ENCODE measurements at places on chromosomes 11 and 22. TPM values are rescaled to one million over a fixed set of nuclear protein-coding genes. Genes with fewer than 3 reads are reported as not detected.

OR6T1 gene
- total RNA-seq, result not detected

RAC2 gene
- total RNA-seq, result 14.4 TPM

MAPK8IP2 gene
- 1.1 TPM for total RNA-seq

CDCA5 gene
- 19.3 TPM for total RNA-seq

PTPN5 gene
- not detected for total RNA-seq

CALCA gene
- total RNA-seq, result not detected

Measured in fibroblast of the aortic adventitia (primary cell).